Amygdala (tissue), 56 donors: ENCODE measurements at places on chromosomes 3 and 15.

DNA sequence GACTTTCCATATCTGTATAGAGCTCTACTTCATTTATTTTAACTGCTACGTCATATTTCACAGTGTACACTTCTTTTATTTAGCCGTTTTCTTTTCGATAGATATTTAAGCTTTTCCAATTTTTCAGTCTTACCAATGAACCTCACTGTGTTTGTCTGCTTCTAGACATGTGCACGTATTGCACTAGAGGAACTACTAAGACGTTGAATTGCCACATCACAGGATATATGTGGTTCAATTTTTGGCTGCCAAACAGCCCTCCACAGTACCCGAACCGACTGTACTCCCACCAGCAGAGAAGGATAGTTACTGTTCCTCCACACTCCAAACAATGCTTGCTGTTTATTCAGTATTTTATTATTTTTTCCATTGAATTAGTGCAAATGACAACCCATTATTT lies 2.0 kb downstream of the NR1I2 start:
- DNase-seq, result no peak

DNA sequence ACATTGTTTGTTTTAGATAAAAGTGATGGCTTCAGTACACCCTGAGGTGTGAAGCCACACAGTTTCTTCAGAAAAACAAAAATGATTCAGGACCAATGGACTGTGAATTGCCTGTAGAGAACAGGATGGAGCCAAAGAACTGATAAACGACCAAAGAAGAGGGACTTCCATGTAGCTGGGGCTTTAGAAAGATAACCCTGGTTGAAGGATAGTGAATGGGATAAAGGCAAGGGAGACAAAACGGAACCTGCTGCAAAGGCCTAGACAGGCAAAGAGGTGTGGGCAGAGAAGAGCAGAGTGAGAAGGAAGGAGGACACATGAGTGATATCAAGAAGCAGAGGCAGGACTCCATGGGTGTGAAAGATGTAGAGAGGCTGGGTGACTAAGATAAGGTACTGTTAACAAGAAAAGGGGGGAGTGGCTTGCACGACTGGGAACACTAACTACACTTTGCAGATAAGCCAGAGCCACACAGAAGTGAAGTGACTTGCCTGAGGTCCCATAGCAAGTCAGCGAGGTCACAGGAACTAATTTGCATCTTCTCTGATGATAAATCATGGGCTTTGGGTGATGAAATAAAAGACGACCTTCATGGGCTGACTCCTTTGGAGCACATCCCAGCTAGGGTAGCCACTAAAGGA lies 44.3 kb downstream of the RAB6B start:
- no peak for DNase-seq

DNA sequence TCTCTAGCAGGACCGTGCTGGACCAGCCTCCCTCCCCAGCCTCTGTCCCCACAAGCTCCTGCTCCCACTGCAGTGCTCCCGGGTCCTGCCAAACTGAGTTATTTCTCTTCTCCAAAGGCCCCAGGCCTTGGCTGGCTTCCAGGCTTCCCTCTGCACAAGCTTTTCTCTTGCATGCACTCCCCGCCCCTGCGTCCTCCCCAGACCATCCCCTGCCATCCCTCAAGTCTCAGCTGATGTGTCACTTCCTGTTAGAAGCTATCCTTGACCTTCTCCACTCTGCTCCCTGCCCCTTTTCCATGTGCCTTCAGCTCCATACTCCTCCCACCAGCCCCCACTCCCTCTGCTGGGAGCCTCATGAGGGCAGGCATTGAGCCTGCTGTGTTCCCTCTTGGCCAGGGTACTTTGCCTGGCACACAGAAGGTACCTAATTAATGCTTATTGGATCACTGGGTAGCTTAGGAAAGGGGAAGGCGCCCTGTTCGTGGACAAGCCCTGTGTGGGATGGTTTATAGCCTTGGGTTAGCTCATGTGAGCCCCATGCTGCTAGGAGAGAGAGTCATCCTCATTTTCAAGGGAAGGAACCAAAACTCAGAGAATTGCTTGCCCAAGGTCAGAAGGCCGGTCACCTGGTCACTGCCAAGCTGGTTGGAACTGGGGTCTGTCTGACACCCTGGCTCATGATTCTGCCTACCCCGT lies 56.4 kb downstream of the FEM1B start:
- no peak for DNase-seq

GRCh38 chr3:108185536-108185935 lies 36.7 kb downstream of the IFT57 start:
- no peak for DNase-seq

- DNase-seq, result no peak
Observed at GRCh38 chr15:85999658-86000057, 80.0 kb upstream of the AGBL1 start.
